ENCODE measurements at places on chromosomes 16 and 17. TPM values are rescaled to one million over a fixed set of nuclear protein-coding genes. Genes with fewer than 3 reads are reported as not detected.

Gene CCDC154
- 2.7 TPM for polyA plus RNA-seq

DNA sequence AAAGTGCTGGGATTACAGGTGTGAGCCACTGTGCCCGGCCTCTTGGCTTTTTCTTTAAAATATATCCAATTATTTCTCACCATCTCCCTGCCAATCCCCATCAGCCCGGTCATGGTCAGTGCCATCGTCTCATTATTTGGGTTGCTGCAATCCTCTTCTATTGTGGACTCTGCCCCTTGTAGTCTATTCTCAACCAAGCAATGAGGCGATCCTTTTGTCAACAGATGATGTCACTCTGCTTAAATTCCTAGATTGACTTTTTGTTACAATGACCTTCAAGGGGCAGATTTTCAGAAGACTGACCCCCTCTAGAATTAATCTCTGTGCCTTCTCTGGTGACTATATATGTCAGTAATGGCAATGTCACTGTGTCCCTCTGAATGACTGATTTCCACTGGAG is 384.7 kb downstream of the UTP18 start:
- no peak for DNase-seq

Gene KRTAP9-2
- polyA plus RNA-seq = not detected

GRCh38 chr17:68441070-68441770 is 16.1 kb downstream of the WIPI1 start:
- DNase-seq = no peak

Gene CMIP
- 19.5 TPM for polyA plus RNA-seq

DNA sequence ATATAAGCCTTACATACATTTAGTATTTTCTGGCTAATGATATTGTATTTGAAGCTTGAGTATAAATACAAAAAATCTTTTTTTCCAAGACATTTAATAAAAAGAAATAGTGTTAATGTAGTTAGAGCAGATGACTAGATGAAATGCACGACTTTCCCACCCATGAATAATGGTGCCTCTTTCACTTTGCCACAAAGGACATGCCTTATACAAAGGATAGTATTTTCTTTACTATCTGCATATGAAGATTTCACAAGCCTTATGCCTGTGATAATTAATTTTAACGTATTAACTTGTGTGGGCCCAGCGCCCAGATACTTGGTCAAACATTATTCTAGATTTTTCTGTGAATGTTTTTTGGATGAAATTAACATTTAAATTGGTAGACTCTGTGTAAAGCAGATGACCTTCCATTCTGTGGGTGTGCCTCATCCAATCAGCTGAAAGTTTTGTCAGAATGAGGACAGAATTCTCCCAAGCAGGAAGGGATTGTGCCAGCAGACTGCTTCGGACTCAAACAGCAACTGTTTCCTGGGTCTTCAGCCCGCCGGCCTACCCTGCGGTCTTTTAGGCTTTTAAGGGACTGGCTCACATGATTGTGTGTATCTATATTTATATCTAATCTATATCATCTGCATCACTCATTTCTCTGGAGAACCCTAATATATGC is 115.4 kb downstream of the USP22 start:
- no peak for DNase-seq

Gene ZNF213
- 10.7 TPM for polyA plus RNA-seq

- DNase-seq = no peak
Observed at GRCh38 chr16:57842601-57843000, 40.3 kb upstream of the KIFC3 start.
